Hypothalamus (tissue), 51 donors: ENCODE measurements at places on chromosomes 3 and 15.

DNA sequence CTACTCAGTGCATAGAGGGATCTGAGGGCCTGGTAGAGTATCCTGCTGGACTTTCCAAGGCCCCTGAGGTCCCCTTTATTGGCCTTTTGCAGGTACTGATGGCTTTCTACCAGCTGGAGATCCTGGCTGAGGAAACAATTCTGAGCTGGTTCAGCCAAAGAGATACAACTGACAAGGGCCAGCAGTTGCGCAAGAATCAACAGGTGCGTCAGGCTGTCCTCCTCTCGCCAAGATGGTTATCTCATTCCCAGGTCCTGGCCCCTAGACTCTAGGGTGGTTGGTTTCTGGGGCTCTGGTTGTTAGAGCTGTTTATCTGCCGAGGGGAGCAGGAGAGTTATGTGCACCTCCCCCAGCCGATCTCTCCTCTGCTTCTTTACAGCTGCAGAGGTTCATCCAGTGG, 9.3 kb downstream of the EIF2B5 start:
- DNase-seq: no peak

- DNase-seq: no peak
Measured at GRCh38 chr15:92068121-92068520, 214.6 kb downstream of the SLCO3A1 start.

DNA sequence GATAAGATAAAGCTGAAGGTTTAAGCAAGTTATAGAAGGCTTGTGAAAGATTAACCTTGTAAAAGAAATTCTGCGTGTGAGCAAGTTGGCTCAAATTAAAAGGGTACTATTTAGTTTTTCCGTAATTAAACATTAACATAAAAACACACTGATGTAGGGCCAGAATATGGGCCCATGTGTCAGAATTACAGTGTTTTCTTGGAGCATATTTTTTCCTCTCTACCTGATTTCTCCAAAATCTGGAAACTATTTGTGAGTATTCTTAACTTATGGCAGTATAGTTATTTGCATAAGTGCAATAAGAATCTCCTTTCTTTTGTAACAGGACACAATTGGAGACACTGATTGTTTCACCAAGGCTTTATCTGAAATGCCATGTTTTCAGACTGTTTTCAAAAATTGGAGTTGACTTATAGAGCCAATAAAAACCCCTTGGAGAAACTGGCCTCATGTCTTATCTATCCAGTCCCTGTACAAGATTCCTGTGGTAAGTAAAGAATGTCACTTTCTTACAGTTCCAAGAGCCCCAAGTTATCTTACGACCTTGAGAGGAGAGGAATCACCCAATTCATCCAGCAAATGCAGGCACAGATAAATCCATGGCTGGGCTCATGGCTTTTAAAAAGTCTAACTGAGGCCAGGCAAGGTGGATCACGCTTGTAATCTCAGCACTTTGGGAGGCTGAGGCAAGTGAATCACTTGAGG, 47.8 kb upstream of the P2RY1 start:
- DNase-seq: no peak

GRCh38 chr3:57257678-57258077, 30.1 kb downstream of the APPL1 start:
- DNase-seq: no peak

DNA sequence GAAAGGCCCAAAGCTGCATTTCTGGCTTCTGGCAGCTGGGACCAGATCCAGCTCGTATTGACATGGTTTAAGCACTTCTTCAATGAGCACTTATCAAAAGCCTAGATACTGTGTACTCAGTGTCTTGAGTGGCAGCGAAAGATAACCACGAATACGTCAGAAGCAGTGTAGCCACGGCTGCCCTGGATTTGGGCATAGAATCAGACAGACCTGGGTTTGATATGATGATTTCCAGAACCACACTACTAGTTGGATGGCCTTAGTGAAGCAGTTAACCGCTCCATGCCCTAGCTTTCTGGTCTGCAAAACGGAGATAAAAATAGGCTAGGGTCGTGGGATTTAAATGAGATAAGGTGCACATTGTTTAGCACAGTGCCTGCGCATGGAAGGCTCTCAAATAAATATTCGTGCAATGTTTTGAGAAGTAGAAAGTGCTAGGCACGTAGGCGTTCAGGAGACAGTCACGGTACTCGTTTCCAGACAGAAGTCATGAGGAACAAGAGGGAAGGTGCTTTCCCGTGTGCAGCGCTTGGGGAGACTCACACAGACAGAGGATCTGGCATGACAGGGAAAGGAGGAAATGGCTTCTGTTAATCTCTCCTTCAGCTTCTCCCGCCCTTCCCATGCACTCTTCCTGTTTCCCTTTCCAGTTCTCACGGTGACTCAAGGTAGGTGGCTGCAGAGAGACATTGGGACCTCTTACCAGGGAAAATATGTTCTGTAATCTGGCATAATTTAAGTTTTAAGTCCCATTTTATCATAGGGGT, 70.3 kb downstream of the CCNL1 start:
- no peak for DNase-seq

DNA sequence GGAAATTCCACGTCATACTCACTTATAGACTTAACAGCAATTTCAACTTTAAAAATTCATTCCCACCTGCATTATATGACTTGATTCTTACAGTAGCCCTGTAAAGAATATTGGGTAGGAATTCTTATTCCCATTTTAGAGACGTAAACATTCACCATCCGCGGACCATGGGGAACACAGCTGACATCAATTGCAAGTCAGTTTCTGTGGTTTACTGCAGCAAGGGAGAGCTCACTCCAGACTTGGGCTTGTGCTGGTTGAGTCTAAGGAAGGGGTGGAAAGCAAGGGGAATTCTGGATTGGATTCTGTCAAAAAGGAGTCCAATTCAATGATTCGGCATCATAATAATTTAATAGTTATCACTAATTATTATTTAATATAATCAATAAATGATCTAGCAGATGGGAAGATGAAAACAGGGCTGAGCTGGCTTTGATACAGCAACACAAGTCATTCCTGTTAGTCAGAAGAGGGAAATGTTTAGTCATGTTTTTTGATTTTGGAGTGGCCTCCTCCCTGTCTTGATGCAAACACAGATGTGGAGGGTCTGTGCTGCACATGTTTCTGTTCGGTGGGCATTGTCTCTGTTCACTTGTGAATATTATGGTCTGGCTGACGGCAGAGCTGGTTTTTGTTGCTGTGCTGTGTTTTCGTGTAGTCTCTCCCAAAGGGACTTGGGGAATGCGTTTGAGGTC, 9.7 kb downstream of the LIPC start:
- no peak for DNase-seq

- peak; percentile 43 for DNase-seq
Measured at GRCh38 chr3:52052831-52053306, 3.5 kb downstream of the DUSP7 start.

- DNase-seq: no peak
Measured at GRCh38 chr3:100072326-100073048, 41.8 kb downstream of the FILIP1L start.

DNA sequence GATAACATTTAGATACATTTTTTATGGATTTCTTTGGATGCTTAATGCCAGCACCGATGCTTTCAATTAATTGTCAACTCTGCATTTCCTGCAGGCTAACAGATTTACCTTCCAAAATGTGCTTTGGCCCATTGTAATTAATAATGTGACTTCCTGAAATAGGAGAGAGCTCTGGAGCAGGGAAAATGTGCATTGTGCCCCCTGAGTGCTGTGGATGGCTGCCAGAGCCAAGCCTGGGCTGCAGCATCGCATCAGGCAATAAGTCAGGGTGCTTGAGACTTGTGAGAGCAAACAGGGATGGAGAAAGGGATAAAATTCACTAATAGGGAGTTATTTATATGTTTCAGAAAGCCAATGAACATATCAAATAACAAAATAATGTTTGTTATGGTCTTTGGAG, 133.8 kb downstream of the MOBP start:
- DNase-seq: no peak

- DNase-seq: no peak
Measured at GRCh38 chr3:171867981-171868380, 24.8 kb downstream of the TMEM212 start.

GRCh38 chr15:100690032-100690794, 87.8 kb downstream of the ASB7 start:
- DNase-seq: no peak

DNA sequence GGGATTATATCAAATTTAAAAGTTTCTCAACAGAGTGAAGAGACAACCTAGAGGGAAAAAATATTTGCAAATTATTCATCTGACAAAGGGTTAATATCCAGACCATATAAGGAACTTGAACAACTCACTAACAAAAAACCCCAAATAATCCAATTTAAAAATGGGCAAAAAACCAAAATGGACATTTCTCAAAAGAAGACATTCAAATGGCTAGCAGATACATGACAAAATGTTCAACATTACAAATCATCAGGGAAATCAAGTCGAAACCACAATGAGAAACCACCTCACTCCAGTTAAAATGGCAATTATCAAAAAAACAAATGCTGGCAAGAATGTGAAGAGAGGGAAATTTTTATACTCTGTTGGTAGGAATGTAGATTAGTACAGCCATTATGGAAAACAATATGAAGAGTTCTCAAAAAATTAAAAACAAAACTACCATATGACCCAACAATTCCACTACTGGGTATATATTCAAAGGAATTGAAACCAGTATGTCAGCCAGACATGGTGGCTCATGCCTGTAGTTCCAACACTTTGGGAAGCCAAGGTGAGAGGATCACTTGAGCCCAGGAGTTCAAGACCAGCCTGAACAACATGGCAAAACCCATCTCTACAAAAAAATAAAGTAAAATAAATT, 88.5 kb downstream of the CSNK1G1 start:
- DNase-seq: no peak

GRCh38 chr15:82132096-82132495, 86.3 kb upstream of the MEX3B start:
- DNase-seq: no peak

GRCh38 chr3:131555456-131555855, 52.7 kb upstream of the MRPL3 start:
- DNase-seq: no peak

- no peak for DNase-seq
Measured at GRCh38 chr3:52917044-52917443, 19.7 kb upstream of the STIMATE start.

DNA sequence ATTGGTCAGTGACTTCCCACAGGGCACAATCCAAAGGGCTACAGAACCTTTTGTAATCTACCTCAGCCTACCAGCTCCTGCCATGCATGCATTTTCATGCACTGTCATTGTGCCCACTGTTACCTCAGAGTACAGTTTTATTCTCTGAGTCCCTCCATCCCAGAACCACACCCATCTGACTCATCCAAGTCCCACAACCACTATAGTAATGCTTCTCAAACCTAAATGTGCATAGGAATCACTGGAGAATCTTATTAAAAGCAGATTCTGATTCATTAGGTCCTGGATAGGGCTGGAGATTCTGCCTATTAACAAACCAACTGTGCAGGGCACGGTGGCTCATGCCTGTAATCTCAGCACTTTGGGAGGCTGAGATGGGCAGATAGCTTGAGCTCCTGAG, 3.7 kb upstream of the B3GALNT1 start:
- no peak for DNase-seq

GRCh38 chr15:70643783-70644125, 119.6 kb downstream of the UACA start:
- no peak for DNase-seq
